Cortex of kidney (tissue), 1 donor: ENCODE measurements at places on chromosomes 16 and 17.

DNA sequence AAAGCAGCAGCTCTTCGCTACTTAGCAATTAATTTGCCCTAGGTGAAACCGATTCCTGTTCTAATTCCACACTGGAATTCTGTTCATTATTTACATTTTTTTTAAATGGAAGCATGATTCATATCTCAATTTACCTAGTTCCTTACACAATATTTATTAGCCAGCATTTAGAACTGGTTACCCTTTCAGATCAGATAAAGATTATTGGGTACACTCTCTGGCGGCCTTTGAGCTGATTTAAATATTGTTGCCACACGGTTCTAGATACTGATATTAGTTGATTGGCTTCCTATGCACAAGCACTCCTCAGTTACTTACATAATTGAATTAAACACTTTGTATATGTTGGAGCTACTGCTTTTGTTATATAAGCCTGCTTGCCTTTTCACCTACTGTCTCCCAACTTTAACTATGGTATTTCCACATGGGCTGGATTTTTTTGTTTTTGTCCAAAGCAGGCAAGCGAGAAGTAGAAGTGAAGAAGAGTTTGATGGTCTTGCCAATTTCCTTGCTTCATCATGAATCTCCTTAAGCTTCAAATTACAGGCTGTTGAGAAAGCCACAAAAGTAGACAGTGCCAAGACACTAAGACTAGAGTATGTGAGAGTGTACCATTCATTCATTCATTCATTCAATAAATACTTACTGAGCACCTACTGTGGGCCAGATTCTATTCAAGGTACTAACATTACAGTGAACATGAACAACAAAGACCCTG lies 3.9 kb upstream of the ALDH3A2 start:
- DNase-seq, result no peak

- no peak for DNase-seq
Observed at GRCh38 chr17:51546114-51546513, 285.8 kb downstream of the UTP18 start.

GRCh38 chr16:4846503-4846900 lies 586 bp downstream of the GLYR1 start:
- DNase-seq, result no peak

GRCh38 chr16:30853758-30854157 lies 40.1 kb downstream of the BCL7C start:
- DNase-seq, result no peak

- DNase-seq, result no peak
Observed at GRCh38 chr17:72426321-72426720, 305.5 kb downstream of the SOX9 start.

- DNase-seq, result no peak
Observed at GRCh38 chr17:61160789-61161445, 238.7 kb upstream of the TBX2 start.

DNA sequence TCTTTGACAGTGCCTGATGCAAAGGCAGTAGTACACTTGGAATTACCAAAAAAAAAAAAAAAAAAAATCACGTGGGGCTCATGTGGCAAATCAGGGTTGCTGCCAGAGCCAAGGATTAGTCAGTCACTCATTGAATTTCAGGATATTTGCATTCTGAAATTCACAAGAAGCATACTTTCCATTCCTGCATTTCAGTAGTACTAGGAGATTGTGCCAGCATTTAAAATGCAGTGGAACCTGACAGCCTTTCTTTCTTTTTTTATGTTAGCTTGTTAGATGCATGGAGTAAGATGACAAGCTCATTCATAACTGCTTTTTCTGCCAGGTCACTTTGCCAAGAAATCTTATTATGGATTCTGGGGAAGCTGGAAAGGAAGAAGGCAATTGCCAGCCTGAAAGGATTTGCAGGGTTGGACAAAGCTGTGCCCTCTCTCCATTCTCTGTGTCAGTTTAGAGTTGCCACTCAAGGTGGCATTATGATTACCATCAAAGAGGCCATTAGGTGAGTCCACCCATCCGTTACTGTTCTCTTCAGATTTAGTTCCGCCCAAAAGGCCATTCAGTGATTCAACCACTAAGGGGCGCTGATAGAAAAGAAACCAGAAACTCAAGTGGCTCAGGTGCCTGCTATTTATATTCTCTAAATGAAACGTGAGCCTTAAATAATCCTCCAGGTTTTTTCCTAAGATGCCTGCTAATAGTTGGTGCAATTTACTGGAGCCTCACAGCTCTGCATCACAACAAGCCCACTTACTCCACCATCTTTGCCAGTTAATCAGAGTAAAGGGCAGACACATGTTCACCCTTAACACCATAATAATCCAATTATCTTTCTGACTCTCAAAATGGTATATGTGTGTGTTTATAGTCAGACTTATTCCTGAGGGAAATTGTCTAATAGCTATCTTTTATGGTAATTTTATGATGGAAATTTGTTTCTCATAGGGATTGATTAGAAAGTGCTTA lies 59.0 kb downstream of the TANGO6 start:
- no peak for DNase-seq

DNA sequence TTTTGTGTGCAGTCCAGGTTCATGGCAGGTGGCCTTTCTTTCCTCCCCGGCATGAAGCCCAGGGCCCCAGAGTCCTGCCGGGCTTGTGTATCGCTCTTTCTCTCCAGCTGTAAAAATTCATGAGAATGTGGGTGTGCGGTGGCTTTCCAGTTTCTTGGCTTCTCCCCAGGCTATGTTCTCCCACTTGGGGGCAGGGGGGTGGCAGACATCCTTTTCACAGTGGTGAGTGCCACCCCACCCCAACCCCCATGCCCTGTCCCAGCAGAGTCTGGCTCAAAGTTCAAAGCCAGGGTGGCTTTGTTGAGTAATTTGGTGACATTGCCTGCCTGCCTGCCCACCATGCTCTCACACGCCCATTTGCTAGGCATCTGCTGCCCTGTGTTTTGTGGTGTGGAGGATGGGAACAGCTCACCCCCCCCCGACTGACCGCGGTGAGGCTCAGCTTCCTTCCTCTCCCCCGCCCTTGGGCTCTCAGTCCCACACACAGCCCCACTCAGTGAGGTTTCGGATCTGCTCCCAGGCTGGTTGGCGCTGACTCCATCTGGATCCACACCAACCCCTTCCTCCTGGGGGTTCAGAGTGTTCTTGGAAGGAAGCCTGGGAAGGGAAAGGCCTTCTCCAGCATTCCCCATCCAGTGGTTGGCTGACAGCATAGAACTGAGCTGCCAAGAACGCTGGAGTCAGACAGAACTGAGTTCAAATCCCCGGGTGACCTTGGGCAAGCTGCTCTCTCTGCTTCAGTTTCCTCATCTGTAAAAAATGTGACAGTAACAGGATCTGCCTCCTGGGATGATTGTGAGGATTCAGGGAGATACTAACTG lies 36.0 kb downstream of the CHD9 start:
- no peak for DNase-seq

- no peak for DNase-seq
Observed at GRCh38 chr16:63289834-63290460, 1253.7 kb upstream of the CDH8 start.

- DNase-seq, result no peak
Observed at GRCh38 chr17:78368348-78368747, 8.5 kb upstream of the SOCS3 start.

DNA sequence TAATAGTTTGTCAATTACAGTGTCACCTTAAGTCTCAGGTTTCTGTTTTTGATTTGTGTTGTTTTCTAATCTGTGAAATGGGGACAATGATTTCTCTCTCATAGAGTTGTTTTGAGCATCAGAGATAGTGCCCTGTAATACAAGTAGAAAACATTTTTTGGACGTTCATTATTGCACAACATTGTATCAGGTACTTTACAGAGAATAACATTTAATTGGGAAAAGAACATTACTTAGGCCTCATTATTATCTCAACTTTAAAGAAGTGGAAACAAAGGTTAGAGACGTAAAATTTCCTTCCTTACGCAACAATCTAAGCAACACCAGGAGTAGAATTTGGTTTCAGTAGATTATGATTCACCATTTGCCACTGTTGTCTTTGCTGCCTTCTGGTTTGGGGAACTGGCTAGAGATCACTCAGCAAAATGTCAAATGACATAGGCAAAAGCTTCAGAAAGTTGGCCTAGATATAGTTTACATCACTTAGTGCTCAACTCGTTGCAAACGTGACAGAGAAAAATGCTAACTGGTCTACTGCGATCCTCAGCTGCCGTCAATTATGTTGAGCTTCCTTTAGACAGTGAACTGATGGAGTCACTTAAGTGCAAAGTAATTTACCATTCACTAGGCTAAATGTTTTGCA lies 1026.8 kb downstream of the CDH11 start:
- DNase-seq, result no peak

GRCh38 chr17:36212966-36213365 lies 2.1 kb downstream of the CCL4L2 start:
- no peak for DNase-seq

DNA sequence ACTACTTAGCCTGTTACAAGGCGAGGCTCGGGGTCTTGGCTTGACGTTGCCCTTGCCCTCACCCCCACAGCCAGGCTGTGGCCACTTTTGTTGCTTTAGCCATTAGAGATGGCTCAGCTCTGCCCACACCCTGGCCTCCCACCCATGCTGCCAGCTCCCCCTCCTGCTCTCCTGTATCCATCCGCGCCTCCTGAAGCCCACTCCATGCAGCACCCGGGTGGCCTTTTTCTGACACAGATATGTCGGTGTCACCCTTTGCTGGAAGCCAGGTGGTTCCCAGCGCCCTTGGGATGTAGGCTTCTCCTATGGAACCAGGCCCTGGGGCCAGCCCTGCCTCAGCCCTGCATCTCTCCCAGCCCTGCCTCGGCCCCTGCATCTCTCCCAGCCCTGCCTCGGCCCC lies 9.7 kb downstream of the TSC2 start:
- no peak for DNase-seq

DNA sequence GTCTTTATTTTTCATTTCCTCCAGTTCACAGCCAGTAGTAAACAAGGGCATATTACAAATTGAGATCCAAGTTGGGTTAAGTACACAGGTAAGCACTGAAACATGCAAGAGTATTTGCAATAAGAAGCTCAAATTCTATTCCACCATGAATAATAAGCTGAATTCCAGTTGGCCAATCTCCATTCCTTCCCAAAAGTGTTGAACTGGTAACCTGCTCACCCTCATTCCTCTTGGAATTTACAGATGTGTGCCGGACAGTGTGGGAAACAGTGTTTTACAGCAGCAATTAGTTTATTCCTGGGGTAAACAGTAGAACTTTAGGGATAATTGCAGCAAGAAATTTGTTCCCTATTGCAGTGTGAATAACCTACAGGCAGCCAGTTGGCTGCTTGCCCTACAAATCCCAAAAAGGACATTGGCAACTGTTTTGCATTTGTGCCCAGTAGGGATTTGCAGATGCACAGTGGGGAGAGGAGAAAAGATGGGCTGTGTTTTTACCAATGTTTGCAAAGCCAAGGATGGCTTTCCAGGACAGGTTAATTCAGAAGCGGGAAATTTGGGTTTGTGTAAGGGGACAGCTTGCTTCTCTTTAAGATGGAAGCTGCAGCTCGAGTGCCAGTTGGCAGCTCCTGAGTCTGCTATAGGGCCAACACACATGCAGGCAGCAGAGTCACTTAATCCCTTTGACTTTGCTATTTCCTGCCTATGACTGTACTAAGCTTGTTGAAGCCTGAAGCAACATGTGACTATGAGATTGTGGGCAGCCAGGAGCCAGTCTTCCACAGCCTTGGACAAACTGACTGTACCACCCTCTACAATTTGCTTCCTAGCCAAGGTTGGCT lies 318.9 kb downstream of the MAP2K6 start:
- no peak for DNase-seq

GRCh38 chr17:57356719-57357391 lies 100.5 kb downstream of the MSI2 start:
- DNase-seq, result no peak

GRCh38 chr16:10576390-10577304 lies 3.8 kb downstream of the EMP2 start:
- DNase-seq, result no peak

- DNase-seq, result no peak
Observed at GRCh38 chr16:51418258-51418657, 267.2 kb upstream of the SALL1 start.

DNA sequence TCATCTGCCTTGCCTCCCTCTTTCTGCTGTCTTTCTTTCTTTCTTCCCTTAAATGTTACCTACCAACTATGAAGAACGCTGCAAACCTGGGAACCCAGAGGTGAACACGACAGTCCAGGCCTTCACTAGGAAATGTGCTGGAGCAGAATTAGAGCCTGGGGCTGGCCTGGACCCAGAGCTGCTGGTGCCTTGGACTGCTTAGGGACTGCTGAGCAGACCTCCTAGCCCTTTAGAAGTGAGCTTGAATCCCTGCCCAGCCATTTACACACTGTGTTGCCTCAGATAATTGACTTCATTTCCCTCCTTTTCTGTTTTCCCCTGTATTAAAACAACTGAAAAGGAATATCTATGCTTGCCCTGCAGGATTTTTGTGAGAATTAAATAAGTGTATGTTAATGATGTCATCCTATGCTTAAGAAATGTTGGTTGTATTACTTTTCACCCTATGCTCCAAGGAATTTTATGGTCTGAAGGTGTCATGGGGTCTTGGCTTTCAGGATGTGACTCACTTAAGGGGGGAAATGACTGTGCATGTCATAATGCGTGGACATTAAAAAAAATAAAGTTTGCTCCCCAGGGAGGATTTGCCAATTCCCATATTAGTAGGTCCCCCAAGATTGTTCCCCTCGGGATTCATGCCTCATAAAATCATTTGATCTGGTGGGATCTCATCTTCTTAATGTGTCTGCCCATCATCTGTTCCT lies 11.5 kb downstream of the CDH13 start:
- DNase-seq, result no peak

- no peak for DNase-seq
Observed at GRCh38 chr16:10579965-10580882, at the start of gene EMP2. Gene EMP2, minus strand, starts transcription at chr16:10580598. Its CDS starts 32,981 bp downstream, at chr16:10547617.

- DNase-seq, result no peak
Observed at GRCh38 chr17:8123695-8124349, at the start of gene HES7. Gene HES7, minus strand, starts transcription at chr17:8124106. Its CDS starts 22 bp downstream, at chr17:8124084.

DNA sequence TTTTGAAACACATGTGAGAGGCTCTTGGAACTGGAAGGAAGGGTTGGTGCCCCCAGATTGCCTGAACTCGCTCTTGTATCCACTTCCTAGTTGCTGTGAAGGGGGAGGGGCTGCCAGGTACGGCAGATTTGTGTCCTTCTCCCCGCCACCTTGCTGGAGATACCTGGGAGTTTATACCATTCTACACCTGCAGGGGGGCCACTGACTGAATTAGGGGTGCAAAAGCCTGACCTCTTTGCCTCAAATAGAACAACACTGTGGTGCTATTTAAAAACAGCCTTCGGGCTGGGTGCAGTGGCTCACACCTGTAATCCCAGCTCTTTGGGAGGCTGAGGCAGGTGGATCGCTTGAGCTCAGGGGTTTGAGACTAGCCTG lies 35.1 kb upstream of the IL34 start:
- no peak for DNase-seq
